ENCODE measurements at places on chromosomes 7 and 10.

DNA sequence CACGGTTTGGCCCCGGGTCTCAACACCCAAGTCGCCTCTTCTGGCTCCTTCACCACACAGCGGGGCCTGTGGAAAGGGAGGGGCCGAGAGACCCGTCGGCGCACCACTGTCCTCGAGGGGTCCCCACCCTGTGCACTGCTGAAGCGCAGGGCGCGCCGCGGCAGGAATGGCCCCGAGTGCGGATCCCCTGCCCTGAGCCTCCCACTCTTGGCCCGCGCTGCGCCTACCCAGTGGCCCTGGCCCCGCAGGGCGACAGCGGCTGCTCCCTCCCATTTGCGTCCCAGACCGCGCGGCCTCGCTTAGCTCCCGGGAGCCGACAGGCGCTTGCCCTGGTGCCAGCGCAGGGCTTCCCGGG lies 2.1 kb upstream of the SFMBT2 start:
- no peak for DNase-seq

- no peak for DNase-seq
Observed at GRCh38 chr7:76267107-76267893, 35.2 kb upstream of the HSPB1 start.

- no peak for DNase-seq
Observed at GRCh38 chr10:100979791-100980272, 7.5 kb downstream of the MRPL43 start.

DNA sequence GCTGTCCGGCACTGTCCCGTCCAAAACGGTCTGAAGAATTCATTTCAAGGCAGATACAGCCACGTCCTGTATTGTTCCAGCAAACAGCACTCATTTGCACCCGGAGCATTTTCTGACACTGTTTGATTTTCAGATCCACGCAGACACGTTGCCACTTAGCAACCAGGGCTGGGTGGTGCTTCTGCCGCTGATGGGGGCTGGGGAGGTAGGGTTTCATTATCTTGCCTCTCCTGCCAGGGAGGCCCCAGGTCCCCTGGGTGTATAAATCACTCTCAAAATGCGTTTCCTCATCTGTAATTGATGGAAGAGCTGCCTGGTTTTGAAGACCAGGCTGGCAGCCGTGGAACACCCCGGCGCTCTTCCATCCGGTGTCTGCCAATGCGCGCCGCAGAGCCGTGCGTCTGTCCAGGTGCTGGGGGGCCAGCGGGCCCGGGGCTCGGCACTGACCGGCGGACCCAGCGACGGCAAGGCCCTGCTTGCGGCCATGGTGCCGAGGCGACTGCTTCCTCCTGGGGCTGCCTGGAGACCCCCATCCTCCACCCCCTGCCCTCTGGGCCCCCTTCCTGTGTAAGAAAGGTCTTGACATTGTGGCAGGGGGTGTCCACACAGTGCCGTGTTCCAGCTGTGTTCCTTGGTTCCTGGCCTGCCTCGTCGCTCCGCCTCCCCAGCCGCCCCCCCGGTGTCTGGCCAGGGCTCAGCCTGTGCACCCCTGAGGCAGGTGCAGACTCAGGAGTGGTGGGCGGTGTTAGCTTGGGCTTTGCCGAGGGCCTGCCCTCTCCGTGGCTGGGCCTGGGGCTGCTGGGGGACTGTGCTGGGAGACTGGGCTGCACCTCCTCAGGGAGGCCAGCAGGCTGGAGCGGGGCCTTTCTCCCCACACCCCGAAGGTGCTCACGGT lies 16.6 kb downstream of the ADGRA1 start:
- DNase-seq = no peak

DNA sequence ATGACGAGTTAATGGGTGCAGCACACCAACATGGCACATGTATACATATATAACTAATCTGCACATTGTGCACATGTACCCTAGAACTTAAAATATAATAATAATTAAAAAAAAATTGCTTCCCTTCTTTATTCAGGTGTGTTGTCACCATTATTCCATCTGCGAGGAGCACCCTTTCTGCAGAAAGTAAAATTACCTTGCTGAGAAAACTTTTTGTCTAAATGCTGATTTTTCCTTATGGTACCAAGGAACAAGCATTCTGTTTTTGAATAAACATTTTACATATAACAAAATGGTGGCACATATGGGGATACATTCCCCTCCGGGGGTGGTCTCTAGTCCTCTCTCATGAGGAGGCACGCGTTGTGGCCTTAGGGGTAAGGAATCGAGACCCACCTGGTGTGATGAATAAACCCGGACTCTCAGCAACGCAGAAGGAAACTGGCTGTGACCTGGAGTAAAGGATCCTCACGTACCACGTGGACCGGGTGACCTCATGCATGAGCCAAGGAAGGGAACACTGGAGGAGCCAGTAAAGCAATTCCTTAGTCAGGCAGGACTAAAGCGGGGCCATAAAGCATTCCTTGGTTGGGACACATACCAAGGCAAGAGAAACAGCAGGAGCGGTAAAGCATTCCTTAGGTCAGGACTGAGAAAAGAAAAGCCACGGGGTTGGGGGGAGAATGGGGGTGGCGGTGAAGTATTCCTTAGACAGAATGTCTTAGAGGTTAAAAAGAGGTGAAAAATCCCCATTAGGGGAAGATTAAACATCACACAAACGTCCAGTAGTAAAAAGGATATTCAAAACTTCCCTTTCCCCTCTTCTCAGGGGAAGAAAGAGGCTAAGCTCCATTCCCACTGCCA lies 20.8 kb upstream of the OPTN start:
- DNase-seq = no peak

DNA sequence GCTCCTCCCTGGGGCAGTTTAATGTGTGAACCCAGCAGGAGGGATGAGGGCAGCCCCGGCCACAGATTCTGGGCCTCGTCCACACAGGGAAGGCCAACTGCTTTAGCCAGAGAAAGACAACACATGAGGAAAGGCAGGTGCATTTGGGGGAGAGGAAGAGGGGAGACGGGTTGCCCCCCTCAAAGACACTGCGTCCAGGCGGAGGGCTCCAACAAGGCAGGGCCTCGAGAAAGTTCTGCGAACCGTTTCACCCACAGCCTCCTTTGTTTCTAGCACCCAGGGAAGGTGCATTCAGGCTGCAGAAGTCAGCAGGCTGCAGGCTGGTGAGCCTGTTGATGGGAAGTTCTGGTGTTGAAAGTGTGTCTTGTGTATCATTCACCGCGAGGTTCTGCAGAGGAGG lies 10.1 kb downstream of the FOXL3 start:
- DNase-seq = no peak

DNA sequence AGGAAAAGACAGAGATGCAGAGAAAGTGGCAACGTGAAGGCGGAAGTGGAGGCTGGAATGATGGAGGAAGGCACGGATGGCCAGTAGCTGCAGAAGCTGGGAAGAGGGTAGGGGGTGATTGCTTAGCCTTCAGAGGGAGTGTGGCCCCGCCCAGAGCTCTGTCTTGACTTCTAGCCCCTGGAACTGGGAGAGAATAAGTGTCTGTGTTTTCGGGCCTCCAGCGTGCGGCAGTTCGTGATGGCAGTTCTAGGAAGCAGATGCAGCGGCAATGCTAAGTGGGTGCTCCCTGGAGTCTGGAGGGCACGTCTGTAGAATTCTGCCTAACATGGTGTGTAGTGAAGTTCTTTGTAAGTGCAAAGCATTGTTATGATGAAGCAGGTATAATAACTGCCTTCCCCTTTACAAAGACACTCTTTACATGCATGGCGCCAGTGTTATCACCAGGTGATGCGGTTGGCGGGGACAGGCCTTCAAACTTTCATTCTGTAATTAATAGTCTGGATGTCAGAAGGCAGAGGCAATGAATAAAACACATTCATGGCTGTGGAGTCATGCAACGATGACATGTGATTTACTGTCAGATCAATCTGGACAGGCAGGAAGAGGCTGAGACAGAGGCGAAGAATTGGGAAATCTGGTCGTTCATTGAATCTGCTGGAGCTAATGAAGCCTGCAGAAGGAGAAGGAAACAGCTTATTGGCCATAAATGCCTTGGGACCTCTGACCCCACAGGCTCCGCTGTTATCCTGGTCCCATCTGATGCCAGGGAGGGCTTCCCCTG lies 228.6 kb downstream of the GLRX3 start:
- no peak for DNase-seq

DNA sequence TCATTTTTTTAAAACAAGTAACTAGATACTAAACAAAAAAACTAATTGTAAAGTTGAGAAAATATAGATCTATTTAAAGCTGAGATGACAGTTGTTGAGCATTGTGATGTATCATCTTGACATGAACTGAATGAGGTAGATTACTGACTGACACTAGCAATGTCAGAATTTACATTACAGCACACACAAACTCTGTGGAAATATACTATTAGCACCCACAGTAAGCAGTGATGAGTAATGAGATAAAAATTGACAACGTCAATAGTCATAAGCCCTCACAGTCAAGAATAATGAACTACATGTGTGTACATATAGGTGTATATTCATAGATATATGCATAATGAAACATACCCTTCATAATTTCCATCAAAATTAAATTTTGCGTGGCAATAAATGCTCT lies 368.4 kb downstream of the TFEC start:
- DNase-seq = no peak

DNA sequence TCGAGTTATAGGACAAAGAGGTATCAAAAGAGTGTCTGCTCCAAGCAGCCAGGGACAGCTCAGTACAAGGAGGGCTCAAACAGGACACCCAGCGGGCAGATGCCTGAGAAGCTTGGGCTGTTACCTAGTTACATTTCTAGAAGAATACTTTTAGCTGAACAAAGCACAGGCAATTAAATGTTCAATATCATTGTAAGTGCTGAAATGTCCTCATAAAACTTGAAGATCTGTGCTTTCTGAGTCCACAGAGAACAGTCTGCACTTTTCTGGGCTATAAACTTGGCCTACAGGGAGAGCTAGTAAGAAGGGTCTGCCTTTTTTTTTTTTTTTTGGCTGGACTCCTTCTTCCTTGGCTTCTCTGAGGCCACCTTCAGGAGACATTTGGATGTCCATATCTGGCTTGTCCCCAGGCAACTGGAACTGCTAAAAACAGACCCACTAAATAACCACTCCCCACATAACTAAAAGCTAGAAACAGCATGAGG lies 123.2 kb downstream of the SLC16A9 start:
- no peak for DNase-seq

DNA sequence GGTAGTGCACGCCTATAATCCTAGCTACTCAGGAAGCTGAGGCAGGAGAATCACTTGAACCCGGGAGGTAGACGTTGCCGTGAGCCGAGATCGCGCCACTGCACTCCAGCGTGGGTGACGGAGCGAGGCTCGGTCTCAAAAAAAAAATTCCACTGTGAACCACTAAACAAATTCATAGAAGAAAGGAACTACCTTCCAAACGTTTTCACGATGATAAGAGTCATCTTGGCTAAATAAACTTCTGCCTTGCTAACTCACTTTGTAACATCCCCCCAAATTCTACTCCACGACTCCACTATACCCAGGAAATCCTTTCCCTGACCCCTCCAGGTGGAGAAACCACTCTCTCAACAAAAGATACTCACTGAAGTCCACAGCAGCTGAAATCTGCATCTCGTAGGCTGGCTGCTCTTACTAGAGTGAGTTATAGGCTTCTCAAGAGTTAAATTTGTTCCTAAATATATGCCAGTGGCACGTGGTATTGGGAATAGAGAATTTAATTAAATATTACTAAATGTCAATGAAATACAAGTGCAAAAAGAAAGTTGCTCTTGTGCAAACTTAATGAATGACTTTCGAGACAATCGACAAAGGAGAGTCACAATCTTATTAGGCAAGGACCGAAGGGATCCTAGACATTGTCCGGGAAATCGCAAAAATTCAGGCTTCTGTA lies 1.6 kb upstream of the GTF2I start:
- peak; percentile 21 for DNase-seq

GRCh38 chr10:8065651-8066050 lies 11.2 kb downstream of the GATA3 start:
- DNase-seq = no peak

- DNase-seq = no peak
Observed at GRCh38 chr7:115007751-115008150, 85.9 kb downstream of the MDFIC start.

DNA sequence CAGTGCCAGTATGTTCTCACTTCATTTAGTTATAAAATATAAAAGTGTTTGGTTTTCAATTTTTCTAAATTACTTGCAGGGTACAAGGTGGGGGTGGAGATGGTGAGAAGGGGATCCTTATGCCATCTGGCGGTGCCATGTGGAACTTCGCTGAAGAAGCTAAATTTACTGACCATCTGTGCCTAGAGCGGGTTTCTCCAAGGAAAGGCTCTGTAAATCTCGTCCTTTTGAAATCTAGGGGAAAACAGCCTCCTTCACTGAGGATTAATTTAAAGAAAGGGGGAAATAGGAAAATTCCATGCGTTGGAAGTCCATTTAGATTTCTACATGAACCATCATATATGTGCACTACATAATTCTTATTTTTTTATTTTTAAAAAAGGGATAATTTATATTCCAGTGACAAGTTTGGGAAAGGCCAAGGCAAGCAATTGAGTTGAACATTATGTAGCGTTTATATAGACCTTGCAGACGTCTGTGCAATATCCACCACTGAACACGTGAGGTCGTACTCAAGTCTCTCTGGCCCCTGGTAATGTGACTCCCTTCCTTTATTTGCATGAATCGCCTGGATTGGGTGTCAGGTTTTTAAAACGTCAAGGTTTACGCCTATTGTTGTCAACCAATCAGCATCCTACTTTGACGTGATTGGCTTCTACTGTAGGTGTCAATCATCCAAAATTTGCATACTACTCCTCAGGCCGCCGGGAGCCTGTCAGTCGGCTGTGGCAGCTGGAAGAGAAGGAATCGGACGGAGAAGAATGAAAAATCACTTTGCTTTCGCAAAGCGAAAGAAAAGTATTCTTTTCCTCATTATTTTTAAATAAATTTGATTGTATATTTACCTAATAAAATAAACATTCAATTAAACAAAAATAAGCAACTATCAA lies 297.1 kb upstream of the NFE2L3 start:
- peak; percentile 82 for DNase-seq

GRCh38 chr7:50531401-50531911 lies 33.7 kb downstream of the DDC start:
- DNase-seq = no peak

- no peak for DNase-seq
Observed at GRCh38 chr10:108465871-108466641, 1301.5 kb upstream of the SORCS1 start.

- no peak for DNase-seq
Observed at GRCh38 chr7:28434510-28434909, 22.2 kb downstream of the CREB5 start.

DNA sequence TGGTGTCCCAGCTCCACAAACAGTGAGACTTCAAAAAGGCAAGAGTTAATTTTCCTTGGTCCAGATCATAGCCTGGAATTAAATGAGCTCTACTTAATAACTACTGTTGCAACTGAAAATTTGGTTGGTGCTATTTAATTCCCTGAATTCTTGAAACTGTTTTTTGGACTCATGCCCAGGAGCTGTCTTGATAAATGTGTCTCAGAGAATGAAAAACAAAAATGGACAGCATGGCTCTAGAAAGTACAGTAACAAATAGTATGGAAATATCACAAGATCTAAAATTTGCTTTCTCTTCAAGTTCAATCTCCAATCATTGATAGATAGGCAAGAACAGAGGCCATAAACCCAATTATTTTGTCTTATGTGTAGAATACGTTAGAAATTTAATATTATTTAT lies 42.5 kb downstream of the CCDC71L start:
- DNase-seq = peak; percentile 39

Measured in foreskin melanocyte (primary cell).